AG10803 (cell line): ENCODE measurements at places on chromosomes 7 and 10.

- no peak for DNase-seq
These were observed 63.6 kb upstream of the TRIM24 start for GRCh38 chr7:138396251-138397070.

GRCh38 chr7:73341877-73342276 lies 13.9 kb downstream of the FKBP6 start:
- DNase-seq: peak; percentile 62

GRCh38 chr7:55593172-55593514 lies 20.8 kb upstream of the VOPP1 start:
- DNase-seq: no peak

GRCh38 chr7:94656925-94657731 lies 1.2 kb upstream of the SGCE start:
- DNase-seq: no peak

GRCh38 chr10:3960496-3960895 lies 175.5 kb upstream of the KLF6 start:
- DNase-seq: no peak

DNA sequence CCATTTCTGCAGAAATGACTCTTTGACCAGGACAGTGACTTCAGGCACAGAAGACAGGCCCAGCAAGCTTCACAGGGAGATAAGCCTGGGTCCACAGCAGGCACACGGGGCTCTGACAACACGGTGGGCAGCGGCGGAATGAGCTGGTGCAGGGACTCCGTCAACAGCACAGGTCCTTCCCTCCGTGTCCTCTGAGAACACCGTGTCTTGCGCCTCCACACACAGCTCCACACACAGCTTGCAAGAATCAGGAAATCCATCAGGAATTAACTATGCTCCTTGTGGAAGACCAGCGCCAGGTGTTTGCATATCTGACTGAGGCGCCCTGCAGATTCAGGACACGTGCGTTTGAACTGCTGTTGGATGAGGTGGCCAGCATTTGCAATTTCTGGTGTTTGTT lies 39.6 kb downstream of the TCERG1L start:
- DNase-seq: no peak

DNA sequence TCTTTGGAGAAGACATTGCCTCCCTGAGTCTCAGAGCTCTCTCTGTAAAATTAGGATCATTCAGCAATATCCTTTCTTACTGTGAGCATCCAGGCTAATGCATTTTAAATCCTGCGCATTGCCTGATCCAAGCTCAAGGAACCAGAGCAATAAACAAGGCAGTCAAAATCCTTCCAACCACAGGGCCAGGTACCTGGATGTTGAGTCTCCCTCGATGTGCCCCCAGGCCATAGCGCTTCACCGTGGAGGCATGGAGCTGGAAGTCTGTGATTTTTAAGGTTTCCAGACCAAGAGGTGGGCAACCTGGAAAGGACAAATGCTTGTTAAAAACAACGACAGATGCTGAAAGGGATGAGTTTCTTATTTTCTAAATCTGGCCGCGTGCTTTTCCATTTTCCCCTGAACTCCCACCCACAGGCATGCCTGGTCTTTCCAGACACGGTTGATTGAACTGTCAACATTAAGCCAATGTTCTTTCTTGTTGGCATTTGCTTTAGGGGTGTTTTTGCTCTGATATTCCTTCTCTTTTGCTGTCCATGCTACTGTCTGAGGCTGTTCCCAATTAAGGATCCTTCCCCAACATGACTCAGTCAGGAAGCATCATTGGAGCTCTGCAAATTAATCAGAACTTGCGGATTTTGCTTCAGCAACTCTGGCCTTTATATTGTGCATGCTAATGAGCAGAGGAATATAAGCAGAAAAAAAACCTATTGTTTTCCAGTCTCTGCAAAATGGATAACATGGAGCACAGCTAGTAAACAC lies 29.0 kb downstream of the CPXM2 start:
- peak; percentile 72 for DNase-seq

GRCh38 chr10:76115131-76115470 lies 683.7 kb downstream of the LRMDA start:
- no peak for DNase-seq

DNA sequence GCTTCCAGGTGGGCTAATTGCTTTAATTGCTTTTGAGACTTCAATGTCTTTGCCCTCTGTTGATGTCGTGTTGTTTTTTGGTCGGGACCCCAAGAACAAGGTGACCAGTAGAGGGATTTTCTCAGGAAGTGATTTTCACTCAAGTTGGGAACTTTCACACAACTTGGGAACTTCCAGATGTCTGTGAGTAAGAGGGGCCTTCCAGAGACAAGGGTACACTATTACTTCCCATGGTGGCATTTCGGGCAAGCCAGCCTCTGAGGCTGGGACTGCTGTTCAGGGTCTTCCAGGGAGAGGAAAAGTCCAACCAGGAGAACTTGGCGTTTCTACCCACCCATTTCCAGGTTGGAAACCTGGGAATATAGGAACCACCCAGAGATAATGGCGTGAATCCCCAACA lies 170.0 kb upstream of the CDCA7L start:
- DNase-seq: no peak

- no peak for DNase-seq
These were observed 460 bp downstream of the ANXA11 start for GRCh38 chr10:80204677-80205476.

GRCh38 chr10:1189166-1190051 lies 133.2 kb downstream of the WDR37 start:
- no peak for DNase-seq

DNA sequence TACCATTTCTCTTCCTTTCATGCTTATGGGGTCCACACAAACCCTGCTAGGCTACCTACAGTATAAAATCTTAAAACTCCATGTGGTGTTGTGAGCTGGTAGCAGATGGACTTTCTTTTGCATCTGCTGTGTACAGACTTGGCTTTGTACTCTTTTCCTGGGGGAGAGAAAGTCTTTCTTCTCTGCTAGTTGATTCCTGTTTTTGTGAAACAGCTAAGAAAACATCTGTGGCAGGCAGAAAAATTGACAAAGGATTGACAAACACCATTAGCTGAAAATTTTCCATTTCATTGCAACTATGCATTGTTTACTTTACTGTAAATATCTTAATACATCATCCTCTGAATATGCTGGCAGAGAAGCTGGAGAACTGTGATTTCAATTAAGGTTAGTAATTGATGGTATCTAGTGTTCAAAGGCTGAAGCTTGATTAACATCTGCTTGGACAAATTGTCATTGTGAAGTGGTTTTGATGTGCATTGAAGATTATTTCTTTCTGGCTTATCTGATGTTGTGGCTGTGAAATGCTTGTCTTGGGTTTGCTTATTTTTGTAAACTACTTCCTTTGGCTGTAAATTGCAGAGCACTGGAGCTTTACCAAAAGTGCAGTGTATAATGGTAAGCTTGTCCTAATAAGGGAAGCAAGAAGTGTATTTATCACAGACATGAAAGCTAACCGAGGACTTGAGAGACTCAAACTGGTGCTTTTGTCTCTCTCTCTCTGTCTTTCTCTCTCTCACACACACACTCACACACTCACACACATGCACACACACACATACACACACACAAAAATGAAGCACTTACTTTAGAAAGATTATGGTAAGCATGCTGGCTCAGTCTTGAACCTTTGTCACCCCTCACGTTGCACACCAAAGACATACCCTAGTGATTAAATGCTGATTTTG lies at the start of gene FOXP2:
Gene FOXP2, plus strand, starts transcription at position 660 of the 908 bp plus-strand sequence. CDS start 11,697 bp downstream, outside the sequence.
- peak; percentile 30 for DNase-seq

- DNase-seq: no peak
These were observed 91.2 kb upstream of the CCZ1B start for GRCh38 chr7:6917258-6917657.

- DNase-seq: peak; percentile 34
These were observed 447 bp downstream of the RSU1 start for GRCh38 chr10:16816830-16817124.

DNA sequence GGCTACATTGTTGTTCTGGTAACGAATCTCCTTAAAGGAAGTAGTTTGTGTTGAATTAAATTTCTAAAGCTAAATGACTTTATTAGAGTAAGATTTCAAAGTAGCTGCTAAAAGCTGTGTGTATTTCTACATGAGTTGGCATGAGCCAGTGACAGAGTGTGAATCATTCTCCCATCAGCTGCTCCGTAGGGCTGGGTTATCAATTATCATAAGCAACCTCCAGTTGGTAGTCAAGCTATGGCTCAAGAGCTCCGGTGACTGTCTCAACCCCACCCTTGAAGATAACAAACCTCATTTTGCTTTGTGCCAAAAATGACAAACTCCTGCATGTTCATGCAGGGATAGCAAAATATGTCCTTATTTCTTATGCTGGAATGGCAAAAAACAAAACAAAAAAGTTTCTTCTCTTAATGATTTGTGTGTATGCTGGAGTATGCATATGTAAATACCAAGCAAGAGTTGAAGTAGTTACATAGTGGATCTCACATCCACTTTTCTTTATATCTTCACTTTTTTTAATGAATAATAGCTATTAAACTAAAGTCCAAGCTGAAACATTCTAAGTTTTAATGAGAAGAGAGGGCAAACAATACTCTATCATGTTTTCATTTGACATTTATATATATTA lies 249.4 kb downstream of the CACNA2D1 start:
- peak; percentile 51 for DNase-seq

GRCh38 chr10:91879515-91880170 lies 29.6 kb downstream of the FGFBP3 start:
- no peak for DNase-seq

DNA sequence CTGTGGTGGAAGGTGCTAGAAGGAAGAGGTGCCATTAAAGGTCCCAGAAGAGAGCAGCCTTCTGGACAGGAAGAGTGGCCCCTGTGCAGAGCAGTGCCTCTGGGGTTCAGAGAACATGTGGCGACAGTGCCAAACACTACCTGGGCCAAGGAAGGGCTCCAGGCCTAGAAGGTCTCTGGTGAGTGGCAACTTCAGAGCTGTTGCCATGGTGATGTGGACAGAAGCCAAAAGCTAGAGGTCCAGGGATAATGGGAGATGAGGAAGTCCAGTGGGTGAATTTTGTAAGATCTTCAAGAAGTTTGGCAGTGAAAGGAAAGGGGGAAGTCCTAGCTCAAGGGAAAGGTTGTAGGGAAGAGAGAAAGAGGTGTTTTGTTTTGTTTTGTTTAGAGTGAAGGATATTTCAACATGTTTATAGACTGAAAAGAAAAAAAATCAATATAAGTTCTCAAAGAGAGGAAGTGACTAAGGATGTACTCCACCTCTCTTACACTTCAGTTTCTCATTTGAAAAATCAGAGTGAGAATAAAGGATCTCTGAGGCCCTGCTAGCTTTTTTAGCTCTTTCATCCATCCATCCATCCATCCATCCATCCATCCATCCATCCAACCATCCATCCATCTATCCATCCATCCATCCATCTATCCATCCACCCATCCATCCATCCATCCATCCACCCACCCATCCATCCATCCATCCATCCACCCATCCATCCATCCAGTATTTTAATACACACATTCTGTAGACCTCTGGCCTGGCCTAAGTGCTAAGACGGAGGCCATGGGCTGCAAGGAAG lies 77.1 kb upstream of the DUSP5 start:
- peak; percentile 41 for DNase-seq

- no peak for DNase-seq
These were observed 12.7 kb downstream of the ZSWIM8 start for GRCh38 chr10:73798087-73798486.

- peak; percentile 63 for DNase-seq
These were observed 198.9 kb upstream of the AUTS2 start for GRCh38 chr7:69399401-69399800.

DNA sequence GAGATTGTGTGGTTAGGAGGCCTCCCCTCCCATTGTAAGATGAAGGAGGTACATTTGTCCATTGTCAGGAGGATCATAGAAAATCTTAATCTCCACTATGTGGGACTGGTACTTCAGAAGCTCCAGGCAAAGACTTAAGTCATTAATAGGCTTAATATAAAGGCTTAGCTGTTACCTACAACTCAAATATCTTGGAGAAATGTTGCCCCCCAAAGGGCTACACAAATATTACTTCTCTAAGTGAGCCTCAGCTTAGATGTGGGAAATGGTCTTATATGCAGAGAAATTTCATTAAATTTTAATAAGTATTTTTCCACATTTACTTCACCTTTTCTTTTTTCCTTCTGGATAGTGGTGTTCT lies 27.2 kb downstream of the TAS2R41 start:
- DNase-seq: no peak

DNA sequence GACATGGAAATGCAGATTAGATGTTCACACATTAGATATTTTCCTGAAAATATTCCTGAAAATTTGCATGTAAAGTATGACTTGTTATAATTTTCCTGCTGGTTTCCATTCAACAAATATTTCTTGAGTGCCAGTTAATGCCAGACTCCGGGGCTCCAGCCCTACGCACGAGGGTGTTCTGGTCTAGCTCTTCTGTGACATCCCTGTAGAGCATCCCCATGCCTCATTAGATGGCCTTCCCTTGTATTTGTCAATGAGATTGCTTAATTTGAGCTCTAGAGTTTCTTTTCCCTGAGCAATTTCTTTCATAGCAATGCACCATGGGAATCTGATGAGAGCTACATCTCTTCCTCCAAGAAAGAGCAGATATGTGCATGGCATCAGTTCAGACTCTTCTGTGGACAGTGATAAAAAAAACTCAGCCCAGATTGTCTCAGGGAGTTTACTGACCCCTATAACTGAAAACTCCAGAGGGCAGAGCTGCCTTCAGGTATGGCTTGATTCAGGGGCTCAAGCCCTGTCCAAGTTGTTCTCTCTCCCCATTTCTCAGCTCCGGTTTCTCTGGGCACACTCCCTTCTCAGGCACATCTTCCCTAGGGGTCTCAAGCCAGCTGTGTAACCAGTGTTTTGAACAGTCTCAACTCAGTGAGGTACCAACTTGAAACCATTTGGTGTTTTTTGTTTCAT lies 96.7 kb downstream of the PARP12 start:
- DNase-seq: no peak

DNA sequence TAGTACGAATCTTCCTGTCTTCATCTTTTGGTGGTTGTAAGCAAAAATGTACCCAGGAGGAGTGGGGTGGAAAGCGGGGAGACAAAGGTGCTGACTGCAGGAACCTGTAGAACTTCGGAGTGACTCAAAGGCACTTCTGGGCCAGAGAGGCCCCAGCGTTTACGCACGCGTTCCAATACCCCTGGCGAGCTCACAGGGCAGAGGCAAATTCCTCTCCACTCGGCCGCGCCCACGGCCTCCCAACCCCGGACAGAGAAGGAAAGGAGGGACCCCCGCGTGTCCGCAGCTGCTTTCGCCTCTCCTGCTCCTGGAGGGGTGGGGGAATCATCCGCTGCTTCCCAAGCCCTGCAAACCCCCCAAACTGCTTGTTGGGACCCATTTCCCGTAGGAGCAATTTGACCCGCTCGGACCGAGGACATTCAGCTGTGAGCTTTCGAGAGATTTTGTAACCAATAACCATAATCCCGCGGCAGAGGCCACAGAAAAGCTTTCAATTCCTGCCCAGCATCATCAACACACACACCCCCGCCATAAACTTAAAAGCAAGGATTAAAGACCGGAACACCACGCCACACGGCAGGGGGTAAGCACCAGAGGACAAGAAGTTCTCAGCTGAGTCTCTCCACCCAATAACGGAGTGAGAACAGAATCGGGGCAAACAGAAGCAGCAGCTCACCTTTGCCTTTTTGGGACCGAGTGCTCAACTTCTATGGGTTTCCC lies 2.3 kb downstream of the IGF2BP3 start:
- DNase-seq: peak; percentile 36

DNA sequence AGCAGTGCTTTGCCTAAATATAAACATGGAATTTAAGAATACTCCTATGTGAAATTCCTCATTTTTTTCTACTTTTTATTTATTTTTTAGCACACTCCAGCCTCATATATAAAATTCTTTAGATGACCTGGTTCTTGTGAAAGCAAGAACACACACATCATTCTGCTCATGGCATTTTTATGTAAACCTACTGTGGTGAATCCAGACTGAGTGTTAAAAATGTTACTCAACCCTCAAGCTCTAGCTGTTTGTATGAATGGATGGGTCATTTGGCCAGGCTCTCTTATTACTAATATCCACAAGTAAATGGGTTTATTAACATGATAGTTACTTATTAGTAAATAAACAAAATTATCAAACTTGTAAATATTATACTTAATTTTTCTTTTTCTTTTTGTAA lies 551.7 kb upstream of the LRRN3 start:
- DNase-seq: no peak
